ENCODE measurements at places on chromosomes 4 and X.

DNA sequence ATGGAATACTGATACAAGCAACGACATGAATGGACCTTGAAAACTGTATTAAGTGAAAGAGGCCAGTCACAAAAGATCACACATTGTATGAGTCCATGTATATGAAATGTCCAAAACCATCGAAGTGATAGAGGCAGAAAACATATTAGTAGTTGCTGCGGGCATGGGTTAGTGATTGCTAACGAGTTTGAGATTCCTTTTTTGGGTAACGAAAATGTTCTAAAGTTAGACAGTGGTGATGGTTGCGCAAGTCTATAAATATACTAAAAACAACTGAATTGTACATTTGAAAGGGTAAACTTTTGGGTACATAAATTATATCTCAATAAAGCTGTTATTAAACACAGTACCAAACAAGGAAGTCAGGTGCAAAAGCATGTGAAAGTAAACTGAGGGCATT lies 234.5 kb downstream of the FBXW7 start:
- no peak for DNase-seq

DNA sequence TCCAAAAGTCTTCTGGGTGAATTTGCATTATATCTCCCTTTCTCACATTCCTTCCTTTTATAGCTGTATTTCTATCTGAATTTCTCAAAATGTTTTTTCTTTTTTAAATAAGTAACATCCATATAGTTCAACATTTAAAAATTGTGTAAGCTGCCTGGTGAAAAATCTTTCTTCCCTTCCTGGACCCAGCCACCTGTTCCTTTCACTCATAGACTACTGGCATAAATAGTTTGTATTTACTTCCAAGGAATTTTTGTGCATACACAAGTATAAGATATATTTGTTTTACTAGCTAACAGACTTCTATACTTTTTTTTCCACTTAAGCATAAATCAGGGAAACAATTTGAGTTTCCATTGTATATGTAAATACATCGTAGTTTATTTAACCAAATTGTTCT lies 35.7 kb downstream of the PACRGL start:
- no peak for DNase-seq

DNA sequence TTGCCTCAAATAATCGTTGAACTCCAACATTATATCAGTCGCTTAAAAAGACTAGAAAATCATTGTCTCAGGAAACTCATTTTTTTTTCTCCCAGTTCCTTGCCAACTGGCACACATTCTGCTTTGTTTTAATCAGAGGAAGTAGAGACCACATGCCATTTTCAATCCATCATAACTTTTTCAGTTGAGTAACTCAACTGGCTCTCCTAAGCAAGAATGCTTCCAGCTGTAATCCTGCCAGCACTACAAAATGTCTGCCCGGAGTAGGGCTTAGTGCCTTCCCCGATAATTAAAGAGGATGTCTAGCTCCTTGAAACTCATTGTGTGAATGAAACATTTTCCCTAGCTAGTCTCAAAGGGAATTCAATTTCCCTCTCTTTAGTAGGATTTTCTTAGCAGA lies 33.0 kb downstream of the FREM3 start:
- DNase-seq = peak; percentile 28

GRCh38 chrX:1393871-1394615 lies 2.1 kb upstream of the SLC25A6 start:
- DNase-seq = no peak

DNA sequence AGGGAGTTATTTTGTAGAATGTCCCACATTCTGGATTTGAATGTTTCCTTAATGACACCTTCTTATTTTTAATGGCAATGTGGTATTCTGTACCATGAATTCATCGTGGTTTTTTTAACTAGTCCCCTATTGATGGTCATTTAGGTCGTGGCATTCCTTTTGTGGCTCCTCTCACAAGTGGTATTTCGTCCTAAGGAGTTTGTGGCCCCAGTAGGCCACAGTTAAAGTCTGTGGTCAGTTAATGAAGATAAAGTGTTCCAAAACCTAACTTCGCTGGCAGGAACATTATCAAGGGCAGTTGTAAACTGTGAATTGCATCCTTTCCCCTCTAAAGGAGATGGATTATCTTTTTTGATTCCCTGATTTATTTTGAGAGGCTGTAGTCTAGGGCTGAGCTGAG lies 133.2 kb downstream of the TMEM164 start:
- no peak for DNase-seq

DNA sequence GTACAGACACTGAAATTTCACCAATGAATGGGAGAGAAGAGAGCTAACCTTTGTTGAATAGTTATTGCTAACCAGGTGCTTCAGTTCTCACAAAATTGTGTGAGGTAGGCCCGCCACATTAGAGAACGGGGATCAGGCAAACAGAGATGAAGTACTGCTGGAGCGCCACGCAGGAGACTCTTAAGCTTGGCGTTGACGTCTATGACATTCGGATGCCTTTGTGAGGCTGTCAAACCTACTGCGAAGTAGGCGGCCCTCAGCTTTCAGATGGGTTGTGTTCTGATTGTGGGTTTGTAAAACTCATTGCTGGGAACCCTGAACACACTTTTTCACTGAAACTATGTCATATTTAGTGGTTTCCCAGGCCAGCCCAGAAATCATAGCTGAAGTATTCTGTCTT lies 173.6 kb downstream of the CBR4 start:
- no peak for DNase-seq

DNA sequence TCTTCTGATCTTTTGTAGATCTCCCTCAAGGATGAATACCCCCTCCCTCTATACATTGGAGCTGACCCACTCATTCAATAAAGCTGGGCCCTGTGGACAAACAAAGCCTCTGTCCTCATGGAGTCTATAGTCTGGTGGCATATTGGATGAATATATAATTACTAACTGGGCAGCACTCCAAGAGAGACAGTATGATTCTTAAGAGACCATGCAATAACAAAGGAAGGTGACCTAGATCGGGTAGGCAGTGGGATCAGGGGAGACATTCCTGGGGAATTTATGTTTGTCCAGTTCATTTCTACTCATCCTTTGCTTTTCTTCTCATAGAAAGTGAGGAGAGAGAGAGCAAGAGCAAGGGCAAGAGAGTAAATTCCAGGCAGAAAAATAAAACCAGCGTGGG lies 23.5 kb upstream of the CXCL13 start:
- DNase-seq = no peak

- DNase-seq = peak; percentile 63
Measured at GRCh38 chrX:5957506-5957905, 271.2 kb downstream of the NLGN4X start.

GRCh38 chr4:145101091-145101490 lies 3.0 kb downstream of the ABCE1 start:
- DNase-seq = no peak

DNA sequence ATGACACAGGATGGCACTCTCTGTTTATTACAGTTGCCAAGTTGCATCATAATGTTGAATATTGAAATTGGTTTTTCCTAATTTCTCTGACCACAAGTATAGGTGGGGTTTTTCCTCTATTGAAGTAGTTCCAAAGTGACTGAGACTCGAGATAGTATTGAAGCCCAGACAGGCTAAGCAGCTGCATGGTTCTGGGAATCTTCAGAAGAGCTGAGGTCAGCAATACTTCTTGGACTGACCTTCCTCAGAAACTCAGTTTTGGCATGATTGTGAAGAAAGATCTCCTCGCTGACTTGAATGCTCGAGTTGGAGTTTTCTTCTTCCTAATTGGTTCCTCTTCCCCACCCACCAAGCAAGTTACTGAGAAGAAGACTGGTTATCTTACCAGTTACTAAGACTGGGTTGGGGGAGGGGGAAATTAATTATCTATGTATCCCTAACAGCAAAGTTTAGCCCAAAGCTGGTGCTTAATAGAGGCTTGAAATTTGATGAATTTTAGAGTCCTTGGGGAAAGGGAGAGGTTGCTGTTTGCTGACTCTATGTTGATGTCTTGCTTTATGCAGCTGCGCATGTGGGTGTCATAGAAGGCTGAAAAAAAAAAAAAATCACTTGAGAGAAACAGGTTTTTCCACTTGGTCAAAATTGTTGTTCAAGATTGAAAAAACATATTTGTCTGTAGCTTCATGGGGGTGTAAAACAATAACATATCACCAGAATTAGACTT lies 91.1 kb downstream of the P2RY10 start:
- DNase-seq = peak; percentile 11

- peak; percentile 3 for DNase-seq
Measured at GRCh38 chrX:46125111-46125510, 420.1 kb downstream of the ZNF674 start.

DNA sequence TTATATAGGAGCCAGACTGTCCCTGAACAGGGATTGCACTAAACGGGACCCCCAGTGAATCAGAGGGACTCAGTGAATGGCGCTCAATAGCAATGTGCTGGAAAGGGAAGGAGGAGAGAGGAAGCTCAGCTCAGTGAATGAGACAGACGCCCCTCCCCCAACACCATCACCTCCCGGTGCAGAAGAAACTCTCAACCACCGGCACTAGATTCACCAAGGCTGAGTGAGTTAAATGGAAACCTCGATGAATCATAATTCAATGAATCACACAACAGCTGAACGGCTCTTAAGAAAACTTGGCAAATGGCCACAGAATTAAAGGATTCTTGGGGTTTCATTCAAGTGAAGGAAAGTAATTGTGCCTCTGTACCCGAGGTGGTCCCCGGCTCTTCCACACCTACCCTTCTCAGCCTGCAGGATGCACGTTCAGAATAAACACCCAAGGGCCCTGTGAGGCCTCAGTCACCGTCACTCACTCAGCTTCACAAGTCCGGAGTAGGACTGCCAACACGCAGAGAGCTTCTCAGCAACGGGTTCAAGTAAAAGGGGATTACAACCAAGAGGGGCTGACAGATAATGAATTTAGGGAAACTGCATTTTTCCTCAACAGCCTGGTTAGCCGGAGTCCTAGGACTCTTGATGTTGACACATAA lies 29.3 kb downstream of the CRMP1 start:
- DNase-seq = peak; percentile 87

DNA sequence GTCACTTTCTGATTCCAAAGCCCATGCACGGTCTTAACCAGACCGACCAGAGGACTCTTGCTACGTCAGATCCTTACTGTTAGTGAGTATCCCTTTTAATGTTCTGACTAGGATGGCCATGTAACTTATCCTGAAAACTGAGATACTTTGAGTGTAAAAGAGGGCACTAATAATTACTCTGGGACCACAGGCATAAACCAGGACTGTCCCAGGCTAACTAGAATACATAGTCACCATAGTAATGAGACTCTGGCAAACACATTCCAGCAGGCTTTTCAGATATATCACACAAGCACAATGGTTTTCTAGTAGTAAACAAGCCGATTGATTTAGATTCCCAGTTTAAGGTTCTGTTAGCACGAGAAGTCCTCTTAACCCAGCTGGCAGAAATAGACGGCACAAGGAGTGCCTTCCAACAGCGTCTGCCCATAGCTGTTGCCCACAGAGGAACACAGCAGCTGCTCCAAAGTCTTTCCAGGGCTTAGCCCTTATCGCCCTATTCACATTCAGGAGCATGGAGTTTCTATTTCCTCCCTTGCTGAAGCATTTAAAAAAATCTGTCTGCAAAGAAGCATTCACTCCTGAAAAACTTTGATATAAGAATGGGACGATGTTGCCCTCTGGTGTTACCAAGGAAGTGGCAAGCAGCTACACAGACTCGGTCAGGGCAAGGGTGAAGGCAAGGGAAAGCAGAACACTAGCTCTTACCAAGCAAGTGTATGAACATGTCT lies 92.4 kb downstream of the CXCL13 start:
- peak; percentile 4 for DNase-seq

GRCh38 chr4:37757761-37758160 lies 68.7 kb upstream of the PGM2 start:
- no peak for DNase-seq

DNA sequence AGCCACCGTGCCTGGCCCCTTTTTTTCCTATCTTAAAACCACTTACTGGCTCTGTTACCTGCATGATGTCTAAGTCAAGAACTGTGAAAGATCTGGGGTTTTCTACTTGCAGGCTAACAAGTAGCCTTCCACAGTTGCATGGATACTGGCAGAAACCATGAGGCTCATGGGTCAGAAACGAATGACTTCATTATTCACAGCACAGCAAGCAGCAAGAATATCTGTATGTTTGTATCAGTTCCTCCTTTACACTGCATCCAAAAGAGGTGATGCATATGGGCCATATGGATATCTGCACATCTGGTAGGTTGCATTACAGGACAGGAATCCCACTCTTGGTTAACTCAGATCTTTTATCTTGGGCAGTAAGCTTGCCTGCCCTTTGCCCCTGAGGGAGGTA lies 154.9 kb upstream of the NUDT6 start:
- no peak for DNase-seq

DNA sequence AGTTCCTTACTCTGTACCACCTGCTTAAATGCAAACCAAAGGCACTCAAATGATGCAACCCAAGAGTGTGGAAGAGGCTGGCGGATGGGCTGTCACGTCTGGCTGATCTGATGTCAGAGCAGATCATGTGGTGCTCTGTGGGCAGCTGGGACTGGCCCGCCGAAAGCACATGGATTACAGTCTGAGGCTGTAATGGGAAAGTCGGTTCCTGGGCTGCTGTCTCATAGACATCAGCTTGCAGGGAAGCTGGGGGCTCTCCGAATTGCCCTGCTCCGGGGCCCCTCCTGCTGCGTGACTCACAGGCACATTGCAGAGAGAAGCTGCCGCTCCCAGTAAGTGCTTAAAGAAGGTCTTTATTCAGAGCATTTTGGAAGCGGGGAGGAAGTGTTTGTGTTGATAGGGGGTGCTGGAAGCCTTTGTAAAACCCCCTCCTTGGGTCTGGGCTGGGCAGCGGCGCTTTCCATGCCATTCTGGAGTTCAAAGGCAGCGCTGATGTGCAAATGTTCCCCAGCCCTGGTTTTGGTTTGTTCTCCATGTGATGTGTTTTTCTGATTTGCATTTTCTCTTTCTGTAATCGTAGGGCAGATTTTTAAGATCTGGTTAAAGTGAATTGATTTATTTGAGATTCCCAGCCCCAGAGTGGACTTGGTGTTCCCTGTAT lies 181.1 kb downstream of the LARP7 start:
- peak; percentile 81 for DNase-seq

- no peak for DNase-seq
Measured at GRCh38 chrX:153819384-153820040, 10.8 kb downstream of the PDZD4 start.

DNA sequence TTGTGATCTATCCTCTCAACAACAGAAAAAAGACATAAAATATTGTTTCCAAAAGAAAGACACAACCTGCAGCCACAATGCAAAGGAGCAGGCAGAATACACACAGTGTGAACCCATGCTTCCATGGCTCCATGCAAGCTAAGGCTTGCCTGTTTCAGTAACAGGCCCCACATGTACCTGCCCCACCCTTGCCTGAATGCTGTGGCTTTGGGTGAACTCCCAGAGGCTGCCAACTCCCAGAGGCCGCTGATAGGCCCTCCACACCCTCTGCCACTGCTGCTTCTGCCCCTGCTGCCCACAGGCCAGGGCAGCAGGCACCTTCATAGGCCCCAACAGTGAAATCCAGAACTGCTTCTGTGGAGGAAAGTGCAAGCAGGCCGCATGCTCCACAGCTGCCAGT lies 313.9 kb downstream of the CHIC1 start:
- no peak for DNase-seq
